ENCODE measurements at places on chromosomes 13 and 19.

GRCh38 chr19:41564515-41565378 is 11.2 kb upstream of the CEACAM21 start:
- no peak overlapping the region for H3K27ac ChIP-seq
- peaks cover 3% of the 10 kb centered on the region for H3K27me3 ChIP-seq
- H3K4me3 ChIP-seq: no peak overlapping the region
- no peaks in the 10 kb centered on the region for H3K4me1 ChIP-seq
- no peaks in the 10 kb centered on the region for H3K36me3 ChIP-seq

GRCh38 chr13:39509616-39510315 is 93.2 kb downstream of the LHFPL6 start:
- H3K36me3 ChIP-seq: no peaks in the 10 kb centered on the region
- H3K4me1 ChIP-seq: no peaks in the 10 kb centered on the region
- no peak overlapping the region for H3K4me3 ChIP-seq
- H3K27ac ChIP-seq: no peak overlapping the region

DNA sequence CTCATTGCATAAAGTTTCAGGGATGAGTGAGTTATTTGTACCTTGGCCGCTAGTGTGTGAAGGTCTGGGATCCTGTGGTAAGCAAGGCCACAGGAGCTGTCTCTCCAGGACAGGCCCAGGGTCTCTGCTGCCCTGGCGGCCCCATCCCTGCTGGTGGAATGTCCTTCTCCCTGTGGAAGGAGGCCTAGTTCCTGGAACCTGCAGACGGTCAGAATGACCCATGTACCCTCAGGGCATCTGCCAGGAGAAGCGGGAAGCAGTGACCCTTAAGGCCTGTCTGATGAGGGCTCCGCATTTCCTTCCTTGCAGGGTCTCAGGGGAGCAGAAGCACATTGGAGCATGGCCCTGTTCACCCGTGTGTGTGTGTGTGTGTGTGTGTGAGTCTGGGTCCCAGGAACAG is 32.1 kb upstream of the SOX1 start:
- H3K4me1 ChIP-seq: no peaks in the 10 kb centered on the region
- H3K36me3 ChIP-seq: no peaks in the 10 kb centered on the region

GRCh38 chr19:34273121-34273520 is 18.8 kb downstream of the GARRE1 start:
- H3K27ac ChIP-seq: no peak overlapping the region
- no peaks in the 10 kb centered on the region for H3K36me3 ChIP-seq
- peaks cover 10% of the 10 kb centered on the region for H3K4me1 ChIP-seq
- H3K27me3 ChIP-seq: no peaks in the 10 kb centered on the region

- no peak for DNase-seq
- no peaks in the 10 kb centered on the region for H3K36me3 ChIP-seq
- H3K27ac ChIP-seq: no peak overlapping the region
- H3K4me3 ChIP-seq: no peak overlapping the region
- H3K27me3 ChIP-seq: peaks cover 3% of the 10 kb centered on the region
These were observed 27.7 kb downstream of the GPR42 start for GRCh38 chr19:35398570-35398969.

DNA sequence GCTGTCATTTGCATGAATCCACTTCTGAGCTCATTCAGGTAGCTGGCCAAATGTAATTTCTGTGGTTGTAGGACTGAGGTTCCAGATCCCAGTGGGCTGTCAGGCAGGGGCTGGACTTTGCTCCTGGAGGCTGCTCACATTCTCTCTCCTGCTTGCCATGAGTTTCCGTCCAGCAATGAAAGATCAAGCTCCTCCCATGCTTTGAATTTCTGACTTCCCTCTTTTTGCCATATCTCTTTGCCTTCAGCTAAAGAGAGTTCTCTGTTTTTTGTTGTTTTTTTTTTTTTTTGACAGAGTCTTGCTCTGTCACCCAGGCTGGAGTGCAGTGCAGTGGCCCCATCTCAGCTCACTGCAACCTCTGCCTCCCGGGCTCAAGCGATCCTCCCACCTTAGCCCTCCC is 76.9 kb downstream of the ING1 start:
- no peaks in the 10 kb centered on the region for H3K4me1 ChIP-seq
- H3K4me3 ChIP-seq: no peak overlapping the region
- no peaks in the 10 kb centered on the region for H3K36me3 ChIP-seq
- H3K27me3 ChIP-seq: no peaks in the 10 kb centered on the region

- H3K36me3 ChIP-seq: no peaks in the 10 kb centered on the region
- no peaks in the 10 kb centered on the region for H3K4me1 ChIP-seq
- H3K4me3 ChIP-seq: no peak overlapping the region
- H3K27ac ChIP-seq: no peak overlapping the region
- H3K27me3 ChIP-seq: no peaks in the 10 kb centered on the region
These were observed 1132.5 kb upstream of the SPRY2 start for GRCh38 chr13:81473366-81473899.

GRCh38 chr19:58001895-58002369 is 688 bp downstream of the ZNF606 start:
- DNase-seq: peak; percentile 48
- H3K36me3 ChIP-seq: peaks cover 88% of the 10 kb centered on the region
- H3K27ac ChIP-seq: peak overlapping the region; percentile 90

GRCh38 chr13:66849706-66850105 is 380.4 kb downstream of the PCDH9 start:
- H3K36me3 ChIP-seq: no peaks in the 10 kb centered on the region
- H3K4me1 ChIP-seq: no peaks in the 10 kb centered on the region
- no peak overlapping the region for H3K27ac ChIP-seq
- no peak for DNase-seq
- H3K4me3 ChIP-seq: no peak overlapping the region

- no peaks in the 10 kb centered on the region for H3K4me1 ChIP-seq
- H3K4me3 ChIP-seq: no peak overlapping the region
- H3K36me3 ChIP-seq: no peaks in the 10 kb centered on the region
- H3K27ac ChIP-seq: no peak overlapping the region
- DNase-seq: no peak
- H3K27me3 ChIP-seq: no peaks in the 10 kb centered on the region
These were observed 82.5 kb downstream of the CHST8 start for GRCh38 chr19:33704271-33704670.
